Activated CD4-positive, alpha-beta T cell treated with anti-CD3 and anti-CD28 coated beads, Interleukin-2, amount 50 U/mL, for 24 hours (primary cell): ENCODE measurements at places on chromosomes 3 and 15.

GRCh38 chr3:105960381-105960780 lies 91.6 kb upstream of the CBLB start:
- DNase-seq, result no peak

GRCh38 chr3:103393395-103394186 lies 958.8 kb downstream of the ZPLD1 start:
- DNase-seq, result no peak

GRCh38 chr3:193894121-193894863 lies 241.7 kb upstream of the HES1 start:
- no peak for DNase-seq

DNA sequence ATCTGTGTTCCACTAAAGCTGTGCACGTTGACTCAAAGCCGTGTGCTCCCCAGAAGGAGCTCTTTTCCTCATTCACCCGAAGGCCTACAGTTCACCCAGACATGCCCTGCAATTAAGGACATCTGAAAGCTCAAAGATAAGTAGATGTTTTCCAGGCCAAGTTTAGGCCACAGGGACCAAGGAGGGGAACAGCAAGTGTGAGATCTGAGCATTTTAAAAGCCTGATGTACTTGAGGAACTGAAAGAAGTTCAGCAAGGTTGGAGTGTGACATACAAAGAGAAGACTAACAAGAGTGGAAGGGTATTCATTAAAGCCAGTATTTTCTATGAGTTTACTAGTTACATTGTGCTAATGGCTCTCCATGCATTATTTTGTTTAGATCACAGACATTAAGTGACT lies 68.0 kb downstream of the CASR start:
- no peak for DNase-seq

- no peak for DNase-seq
Measured at GRCh38 chr3:144831955-144832716, 860.5 kb downstream of the DIPK2A start.
